ENCODE measurements at places on chromosomes 16 and 17.

- no peak for DNase-seq
These were observed 29.0 kb downstream of the XPO6 start for GRCh38 chr16:28182801-28183200.

DNA sequence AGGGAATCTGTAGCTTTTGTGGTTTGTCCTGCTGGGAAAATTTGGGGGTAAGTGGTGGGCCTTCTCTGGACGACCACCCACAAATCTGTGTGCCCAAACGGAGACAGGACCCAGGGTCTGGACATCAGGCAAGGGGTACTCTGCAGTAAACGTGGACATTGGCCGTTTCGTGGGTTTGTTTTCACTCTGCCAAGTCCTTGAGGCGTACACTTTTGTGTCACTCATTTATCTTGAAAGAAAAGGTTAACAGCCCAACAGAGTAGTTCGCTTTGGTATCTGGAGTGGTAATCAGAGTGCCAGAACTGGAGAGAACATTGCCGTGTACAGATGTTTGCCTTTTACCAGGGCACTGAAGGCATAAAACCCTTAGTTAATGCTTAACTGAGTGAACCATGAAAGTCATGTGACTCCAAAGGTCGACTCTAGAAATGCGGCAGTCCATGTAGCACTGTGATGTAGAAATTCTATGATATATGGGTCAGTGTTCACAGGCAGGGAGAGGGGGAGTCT, 15.4 kb downstream of the NAA60 start:
- no peak for DNase-seq

- DNase-seq: no peak
These were observed 27.7 kb downstream of the ABCC1 start for GRCh38 chr16:15976929-15977637.

GRCh38 chr17:21358682-21359482, 17.3 kb upstream of the KCNJ12 start:
- no peak for DNase-seq

DNA sequence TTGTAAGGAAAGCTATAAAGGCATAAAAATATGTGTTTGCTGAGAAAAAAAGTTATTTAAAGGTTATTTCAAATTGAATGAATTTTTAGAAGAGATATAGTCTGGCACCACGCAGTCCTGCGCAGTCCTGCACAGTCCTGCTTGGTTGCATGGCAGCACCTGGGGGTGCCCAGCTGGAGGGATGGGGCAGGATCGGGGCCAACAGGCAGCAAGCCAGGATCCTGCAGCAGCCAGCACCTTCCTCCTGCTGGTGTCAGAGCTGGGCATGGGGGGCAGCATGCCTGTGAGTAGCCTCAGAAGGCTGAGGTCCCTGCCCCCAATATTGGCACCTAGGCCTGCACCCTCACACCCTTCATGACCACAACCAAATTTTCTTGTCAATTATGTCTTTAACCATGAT, 46.0 kb downstream of the GLG1 start:
- no peak for DNase-seq

GRCh38 chr16:24499193-24499814, 40.1 kb upstream of the RBBP6 start:
- peak; percentile 64 for DNase-seq

DNA sequence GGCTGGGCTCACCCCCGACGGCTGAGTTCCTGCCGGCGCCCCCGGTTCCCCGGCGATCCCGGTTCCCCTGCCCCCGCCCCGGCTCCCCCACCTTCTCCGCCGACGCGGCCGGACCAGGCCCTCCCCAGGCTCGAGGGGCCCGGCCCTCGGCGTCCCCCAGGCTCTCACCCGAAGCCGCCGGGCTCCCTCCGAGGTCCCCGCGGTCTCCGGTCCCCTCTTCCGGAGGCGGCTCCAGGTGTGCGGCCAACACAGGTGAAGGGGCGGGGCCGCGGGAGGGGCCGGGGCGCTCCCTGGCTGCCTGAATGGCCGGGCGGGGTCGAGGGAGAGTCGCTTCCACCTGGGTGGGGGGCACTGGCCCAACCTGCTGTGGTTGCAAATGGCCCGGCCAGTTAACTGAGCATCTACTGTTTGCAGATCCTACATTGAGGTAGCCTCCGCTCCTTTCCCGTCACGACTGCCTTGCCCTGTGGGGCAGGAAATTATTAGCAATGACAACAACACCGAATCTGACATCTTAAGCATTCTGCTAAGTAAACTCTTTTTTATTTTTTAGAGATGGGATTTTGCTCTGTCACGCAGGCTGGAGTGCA, at the start of gene BICDL2:
Gene BICDL2 (minus strand): TSS at position 219 of the 590 bp plus-strand sequence. CDS start 1,448 bp downstream, outside the sequence.
- no peak for DNase-seq

DNA sequence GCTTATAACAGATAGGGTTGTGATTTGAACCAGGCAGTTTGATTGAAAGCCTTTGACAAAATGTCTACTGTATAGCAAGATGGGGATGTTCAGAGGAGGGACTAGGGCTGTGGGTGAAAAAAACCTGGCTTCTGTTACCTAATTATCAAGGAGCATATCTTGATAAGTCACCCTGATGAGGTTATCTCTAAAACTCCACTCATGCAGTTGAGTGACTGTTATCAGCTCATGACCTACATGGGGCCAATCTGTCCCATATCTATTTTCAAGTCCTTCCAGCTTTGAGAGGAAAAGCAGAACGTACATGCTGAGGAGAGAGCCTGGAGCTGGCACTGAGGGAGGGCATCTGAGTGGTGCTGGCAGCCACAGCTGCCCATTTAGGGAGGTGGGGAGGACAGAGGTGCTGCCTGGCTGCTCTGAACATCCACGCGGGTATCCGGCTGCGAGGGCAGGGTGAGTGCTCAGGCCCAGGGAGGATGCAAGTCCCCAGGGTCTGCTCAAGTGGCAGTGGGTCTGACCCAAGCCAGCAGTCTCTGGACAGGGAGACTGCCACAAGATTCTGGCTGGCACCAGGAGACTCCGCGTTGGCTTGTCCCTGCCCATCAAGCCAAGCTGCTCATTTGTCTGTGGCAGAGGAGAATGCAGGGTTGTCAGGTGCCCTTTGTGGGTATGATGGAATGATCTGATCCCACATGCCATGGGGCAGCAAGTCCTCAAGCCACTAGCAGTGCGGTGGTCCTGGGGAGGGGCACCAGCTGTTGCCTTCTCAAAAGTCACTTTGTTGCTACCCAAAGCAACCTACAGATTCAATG, 29.2 kb downstream of the ATPAF2 start:
- no peak for DNase-seq

- no peak for DNase-seq
These were observed 9.1 kb upstream of the CRISPLD2 start for GRCh38 chr16:84810518-84811273.

- no peak for DNase-seq
These were observed 40.8 kb downstream of the MRTFB start for GRCh38 chr16:14111713-14112538.

- peak; percentile 17 for DNase-seq
These were observed 709 bp upstream of the CD300LG start for GRCh38 chr17:43846221-43846712.

All from amygdala (tissue), 56 donors.